Inflammatory macrophage (primary cell): ENCODE measurements at places on chromosomes 3 and 15.

DNA sequence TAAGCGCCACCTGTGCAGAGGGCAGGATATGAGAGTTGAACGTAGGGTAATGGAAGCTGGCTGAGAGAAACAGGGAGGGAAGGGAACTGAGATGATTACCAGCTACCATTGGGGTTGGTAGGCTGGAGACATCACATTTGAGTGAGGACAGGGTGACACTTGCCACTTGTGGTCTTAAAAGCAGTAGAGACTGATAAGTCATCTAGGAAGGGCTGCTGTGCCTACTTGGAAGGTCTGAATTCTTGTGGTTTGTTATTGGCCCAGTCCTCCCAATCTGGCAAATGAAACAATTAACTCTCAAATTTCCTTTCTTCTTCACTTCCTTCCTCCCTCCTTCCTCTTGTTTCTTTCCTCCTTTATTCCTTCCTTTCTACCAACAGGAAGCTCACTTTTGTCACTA, 46.8 kb downstream of the COL6A5 start:
- DNase-seq: no peak

DNA sequence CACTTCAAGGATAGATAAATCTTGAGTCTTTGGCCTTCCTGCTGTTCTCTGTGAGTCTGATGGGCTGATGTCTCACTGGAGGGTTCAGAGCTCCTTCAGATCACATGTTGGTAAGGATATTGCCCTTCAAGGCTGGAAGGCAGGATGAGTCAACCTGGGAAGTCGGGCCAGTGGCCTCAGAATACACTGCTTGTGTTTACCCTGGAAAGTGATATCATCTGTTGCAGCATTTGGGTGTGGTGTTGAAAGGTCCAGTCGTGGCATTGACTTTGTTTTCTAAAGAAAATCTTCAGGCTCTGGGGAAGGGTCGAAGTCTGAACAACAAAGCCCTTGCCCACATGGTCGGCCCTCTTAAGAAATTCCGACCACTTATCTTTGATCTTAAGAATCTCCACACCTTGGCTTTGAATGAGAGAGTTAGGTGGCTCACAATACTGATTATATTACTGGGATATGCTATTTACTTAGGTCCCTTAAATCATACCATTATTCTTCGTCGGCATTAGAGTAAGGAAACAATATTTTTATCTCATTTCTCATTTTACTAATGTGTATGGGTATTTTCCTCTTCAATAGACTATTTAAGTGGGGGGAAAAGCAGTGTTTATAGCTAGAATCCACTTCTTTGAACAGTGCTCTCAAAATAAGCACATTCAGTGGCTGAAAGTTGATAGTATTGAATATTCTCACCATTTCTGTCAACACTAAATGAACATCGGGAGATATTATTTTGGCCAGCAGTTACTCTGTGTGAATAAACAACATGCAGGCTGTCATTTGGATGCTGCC, 303.9 kb upstream of the RASGRP1 start:
- DNase-seq: no peak

GRCh38 chr3:141335531-141336061, 32.7 kb upstream of the ZBTB38 start:
- no peak for DNase-seq

- peak; percentile 29 for DNase-seq
These were observed 105.0 kb downstream of the SSR3 start for GRCh38 chr3:156449710-156450574.

- no peak for DNase-seq
These were observed 11.9 kb upstream of the TKT start for GRCh38 chr3:53267766-53268165.

DNA sequence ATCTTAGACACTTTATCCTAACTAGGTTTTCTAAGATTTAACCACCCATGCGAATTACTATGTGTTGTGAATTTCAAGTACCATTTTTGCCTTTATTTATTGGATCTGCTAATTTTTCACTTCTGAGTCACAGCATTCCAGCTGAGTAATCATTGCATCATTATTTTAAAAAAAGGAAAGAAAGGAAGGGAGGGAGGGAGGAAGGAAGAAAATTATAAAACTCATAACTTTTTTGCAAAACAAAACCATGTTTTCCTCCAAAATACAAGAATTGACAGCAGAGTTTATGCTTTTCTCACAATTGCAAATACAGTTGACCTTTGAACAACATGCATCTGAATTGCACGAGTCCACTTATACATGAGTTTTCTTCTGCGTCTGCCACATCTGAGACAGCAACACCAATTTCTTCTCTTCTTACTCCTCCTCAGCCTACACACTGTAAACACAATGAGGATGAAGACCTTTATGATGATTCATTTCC, 651.4 kb upstream of the NECTIN3 start:
- DNase-seq: no peak

DNA sequence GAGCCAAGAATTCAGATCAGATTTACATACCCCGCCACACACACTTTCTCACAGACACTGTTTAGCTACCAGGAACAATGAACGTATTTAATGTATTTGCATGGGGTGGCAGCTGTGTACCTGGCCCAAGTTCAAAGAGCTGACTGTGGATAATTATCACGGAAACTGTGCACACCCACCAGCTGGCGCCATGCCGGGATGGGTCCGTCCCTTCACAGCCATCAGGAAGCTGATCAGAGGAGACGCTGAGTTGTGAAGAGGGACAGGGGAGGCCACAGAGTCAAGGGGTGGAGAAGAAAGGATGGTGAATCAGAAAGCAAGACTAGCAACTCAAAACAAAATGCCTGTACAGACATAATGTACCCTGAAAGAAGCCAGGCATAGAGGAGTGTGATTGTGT, 13.1 kb upstream of the PLA2G4D start:
- DNase-seq: no peak

DNA sequence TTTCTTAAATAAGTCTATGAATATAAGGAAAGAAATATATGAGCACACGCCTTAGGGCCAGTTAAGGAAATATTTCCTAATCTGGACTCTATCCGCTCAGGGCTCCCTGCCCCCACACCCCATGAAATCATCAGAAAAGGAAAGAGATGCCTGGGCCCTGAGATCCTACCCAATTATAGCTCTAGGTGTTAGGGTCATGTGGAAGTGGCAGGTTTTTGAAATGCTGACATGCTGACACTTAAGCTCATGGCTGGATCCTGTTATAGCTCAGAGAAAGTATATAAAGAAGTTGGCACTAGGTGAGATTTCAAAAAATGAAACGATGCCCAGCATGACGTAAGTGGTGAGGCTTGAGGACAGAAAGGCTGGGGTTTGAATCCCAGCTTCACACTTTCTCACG, 43.5 kb upstream of the AKAP13 start:
- DNase-seq: no peak

GRCh38 chr3:192906940-192907339, 10.7 kb downstream of the MB21D2 start:
- no peak for DNase-seq

DNA sequence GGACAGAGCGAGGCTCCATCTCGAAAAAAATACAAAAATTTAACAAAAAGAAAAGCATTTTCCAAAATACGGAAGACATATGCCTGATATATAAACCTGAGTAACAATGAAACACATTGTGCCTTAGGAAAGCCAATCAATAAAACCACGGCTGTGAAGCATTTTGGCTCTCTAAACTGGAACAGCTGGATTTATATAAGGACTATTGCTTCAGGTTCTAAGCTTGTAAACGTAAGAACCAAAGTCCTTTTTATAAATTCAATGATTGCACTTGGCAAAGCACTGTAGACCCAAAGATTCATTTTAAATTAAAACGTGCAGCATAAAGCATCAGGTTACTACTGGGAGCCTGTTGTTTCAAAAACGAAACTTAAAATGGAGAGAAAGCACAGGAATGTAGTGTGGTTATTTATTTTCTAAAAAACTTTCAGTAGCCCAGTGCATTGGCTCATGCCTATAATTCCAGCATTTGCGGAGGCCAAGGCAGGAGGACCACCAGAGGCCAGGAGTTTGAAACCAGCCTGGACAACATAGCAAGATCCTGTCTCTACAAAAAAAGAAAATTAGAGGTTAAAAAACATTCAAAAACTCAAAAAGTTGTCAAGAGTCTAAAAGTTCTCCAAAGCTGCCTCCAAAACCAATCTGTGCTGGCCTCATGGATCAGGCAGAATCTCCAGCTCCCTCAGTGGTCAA, 61.5 kb downstream of the USF3 start:
- DNase-seq: no peak
